Left hindlimb (tissue), 1 donor: ENCODE measurements at places on chromosomes 1 and 21.

DNA sequence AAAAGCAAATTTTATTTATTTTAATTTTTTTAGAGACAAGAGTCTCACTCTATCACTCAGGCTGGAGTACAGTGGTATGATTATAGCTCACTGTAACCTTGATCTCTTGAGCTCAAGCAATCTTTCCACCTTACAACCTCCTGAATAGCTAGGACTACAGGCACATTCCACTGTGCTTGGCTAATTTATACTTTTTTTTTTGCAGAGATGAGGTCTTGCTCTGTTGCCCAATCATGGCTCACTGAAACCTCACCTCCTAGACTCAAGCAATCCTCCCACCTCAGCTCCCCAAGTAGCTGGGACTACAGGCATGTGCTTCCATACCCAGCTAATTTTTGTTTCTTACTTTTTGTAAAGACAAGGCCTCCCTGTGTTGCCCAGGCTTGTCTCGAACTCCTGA lies 49.5 kb downstream of the DR1 start:
- no peak for DNase-seq

- no peak for DNase-seq
These were observed 33.7 kb upstream of the KCNA2 start for GRCh38 chr1:110639724-110640386.

GRCh38 chr1:169802888-169803287 lies 8.2 kb upstream of the METTL18 start:
- no peak for DNase-seq

- DNase-seq, result no peak
These were observed 59.2 kb downstream of the SERBP1 start for GRCh38 chr1:67371043-67371442.

GRCh38 chr1:167800251-167800650 lies 78.5 kb downstream of the MPZL1 start:
- no peak for DNase-seq

GRCh38 chr1:244989813-244990212 lies 125.5 kb upstream of the HNRNPU start:
- DNase-seq, result no peak

GRCh38 chr1:45155423-45155822 lies 51.0 kb downstream of the ZSWIM5 start:
- no peak for DNase-seq

DNA sequence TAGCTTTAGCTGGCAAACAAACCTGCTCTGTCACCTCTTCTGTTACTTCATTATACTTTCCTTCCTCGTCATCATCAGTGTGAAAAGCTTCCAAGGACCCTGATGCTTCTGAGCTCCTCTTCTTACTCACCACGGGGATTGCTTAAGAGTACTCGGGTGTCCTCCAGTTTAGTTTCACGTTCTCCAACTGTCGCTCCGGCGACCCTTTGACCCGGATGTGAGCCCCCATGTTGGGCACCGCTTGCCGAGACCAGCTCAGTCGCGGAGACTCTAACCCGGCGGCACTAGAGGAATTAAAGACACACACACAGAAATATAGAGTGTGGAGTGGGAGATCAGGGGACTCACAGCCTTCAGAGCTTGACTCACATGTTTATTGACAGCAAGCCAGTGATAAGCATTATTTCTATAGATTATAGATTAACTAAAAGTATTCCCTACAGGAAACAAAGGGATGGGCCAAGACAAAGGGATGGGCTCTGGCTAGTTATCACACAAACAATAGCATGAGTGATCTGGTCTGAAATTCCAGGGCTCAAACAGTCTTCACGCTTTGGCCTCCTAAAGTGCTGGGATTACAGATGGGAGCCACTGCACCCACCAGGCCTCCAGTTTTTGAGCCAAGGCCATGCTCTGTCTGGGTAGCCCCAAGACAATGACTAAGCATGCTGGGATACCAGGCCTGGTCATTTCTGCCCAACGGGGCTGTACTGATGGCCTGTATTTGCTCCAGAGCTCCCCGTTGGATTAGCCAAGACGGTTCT lies 30.1 kb upstream of the ENO1 start:
- DNase-seq, result no peak

GRCh38 chr21:45921917-45922316 lies 59.7 kb upstream of the COL6A1 start:
- DNase-seq, result no peak

GRCh38 chr1:193368302-193368701 lies 181.9 kb upstream of the B3GALT2 start:
- no peak for DNase-seq

GRCh38 chr1:44542420-44543063 lies 131.7 kb downstream of the TMEM53 start:
- DNase-seq, result no peak

GRCh38 chr1:172357753-172358385 lies 62.6 kb upstream of the C1orf105 start:
- DNase-seq, result peak; percentile 45

DNA sequence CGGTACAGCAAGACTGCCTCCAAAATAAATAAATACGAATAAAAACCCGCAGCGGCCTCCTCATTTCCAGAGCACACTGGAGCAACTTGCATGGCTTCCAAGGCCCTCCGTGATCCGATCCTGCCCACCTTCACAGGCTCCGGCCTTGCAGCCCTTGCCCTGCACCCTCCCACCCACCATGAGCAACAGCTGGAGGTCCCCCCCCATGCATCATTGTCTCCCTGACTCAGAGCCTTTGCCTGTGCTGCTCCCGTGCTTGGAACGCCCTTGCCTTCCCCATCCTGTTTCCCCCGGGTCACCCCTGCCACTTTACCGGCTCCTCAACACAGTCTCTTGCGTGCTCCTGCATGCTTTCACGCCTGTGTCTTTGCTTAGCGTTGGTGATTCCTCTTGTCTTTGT lies 71.0 kb upstream of the ANGPTL1 start:
- no peak for DNase-seq

DNA sequence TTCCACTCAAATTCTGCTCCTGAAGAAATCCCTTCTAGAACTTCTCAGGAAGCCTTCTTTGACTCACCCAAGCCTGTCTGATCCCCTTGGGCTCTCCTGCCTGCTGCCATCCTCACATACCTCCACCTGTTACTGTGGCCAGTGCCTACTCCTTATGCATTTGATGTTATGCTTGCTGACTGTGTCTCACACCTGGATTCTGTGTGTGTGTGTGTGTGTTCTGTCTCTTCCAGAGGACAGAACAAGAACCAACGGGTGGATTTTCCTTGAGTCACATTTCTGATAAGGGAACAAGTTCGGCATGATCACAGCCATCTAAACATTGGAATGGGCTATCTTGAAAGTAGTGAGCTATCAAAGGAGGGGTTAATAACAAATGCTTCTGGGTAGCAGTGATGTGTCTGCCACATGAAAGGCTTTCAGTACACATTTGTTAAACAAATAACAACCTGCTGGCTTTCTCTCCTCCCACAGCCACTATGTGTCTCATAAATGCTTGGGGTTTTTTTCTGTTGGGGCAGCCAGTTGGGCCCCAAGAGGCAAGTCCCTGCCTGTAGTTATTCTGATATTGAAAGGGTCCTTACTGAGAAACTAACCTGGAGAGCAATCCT lies 8.9 kb upstream of the GPR37L1 start:
- no peak for DNase-seq

DNA sequence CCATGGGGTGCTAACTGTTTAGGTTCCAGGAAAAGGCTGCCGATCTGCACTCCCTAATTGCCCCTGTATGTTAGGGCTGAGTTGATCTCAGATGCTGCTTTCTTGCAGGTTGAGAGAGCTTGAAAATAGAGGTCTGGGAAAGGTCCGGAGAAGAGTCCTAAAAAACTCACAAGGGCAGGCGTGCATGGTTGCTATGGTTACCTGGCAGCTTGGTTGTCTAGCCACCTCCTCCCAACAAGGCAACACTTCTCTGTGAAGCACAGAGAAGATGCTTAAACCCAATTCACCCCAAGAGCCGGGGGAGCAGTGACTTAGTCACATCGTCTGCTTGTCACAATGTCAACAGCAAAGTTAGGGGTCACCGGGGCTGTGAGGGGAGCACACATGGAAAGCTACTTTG lies 31.0 kb upstream of the LRRC52 start:
- no peak for DNase-seq

DNA sequence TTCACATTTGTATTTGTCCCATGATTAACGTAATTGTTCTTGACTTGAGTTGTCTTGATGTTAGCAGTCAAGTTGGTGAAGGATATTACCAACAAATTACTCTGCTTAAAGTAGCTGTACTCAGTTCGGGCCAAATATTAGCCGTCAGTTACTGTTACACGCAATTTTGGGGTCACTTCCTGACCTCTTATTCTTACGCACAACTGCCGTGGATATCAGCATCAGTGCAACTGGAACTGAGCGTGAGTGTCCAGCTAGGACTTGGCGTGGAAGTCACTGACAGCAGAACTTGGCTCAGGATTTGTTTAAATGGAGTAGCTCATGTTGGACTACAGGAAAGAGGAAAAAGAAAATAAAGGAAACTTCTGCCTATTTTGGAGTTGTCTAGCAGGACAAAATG lies 56.4 kb downstream of the ADAMTS1 start:
- no peak for DNase-seq
